Occipital lobe (tissue), 3 donors: ENCODE measurements at places on chromosomes 6 and 20.

- DNase-seq, result no peak
Measured at GRCh38 chr6:107666084-107666980, 157.8 kb downstream of the SCML4 start.

DNA sequence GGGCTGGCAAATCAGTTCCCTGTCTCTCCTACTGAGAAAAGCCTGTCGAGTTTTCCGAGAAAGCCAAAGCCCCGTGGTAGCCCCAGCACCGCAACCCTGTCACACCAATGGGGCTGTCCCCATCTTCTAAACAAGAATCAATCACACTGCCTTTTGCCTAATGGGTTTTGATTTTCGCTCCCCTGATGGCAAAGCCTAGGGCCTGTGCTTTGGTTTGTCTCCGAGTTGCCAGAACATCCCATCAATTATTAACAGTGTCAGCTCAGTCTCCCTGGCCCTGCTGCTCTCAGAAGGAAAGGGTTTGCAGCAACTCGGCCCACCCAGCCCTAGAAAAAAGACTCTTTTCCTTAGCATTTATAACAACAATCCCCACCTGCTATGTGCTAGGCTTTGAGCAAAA, 4.2 kb downstream of the KCNB1 start:
- DNase-seq, result no peak

DNA sequence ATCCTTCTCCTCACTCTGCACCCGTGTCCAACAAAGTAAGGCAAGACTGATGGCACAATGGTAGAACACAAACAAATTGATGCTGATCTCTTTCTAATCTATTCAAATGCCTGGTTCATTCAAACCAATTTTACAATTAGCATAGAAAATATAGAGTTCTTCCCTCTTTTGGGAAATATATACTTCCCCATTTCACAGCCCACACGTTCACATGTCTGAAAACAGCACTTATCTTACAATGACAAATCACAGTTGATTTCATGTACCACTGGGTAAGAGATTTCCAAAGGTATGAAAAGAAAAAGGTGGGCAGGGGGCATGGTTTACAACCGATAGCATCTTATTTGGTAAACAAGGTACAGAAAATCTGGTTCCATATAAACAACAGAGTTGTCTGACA, 137.6 kb downstream of the RNGTT start:
- no peak for DNase-seq

DNA sequence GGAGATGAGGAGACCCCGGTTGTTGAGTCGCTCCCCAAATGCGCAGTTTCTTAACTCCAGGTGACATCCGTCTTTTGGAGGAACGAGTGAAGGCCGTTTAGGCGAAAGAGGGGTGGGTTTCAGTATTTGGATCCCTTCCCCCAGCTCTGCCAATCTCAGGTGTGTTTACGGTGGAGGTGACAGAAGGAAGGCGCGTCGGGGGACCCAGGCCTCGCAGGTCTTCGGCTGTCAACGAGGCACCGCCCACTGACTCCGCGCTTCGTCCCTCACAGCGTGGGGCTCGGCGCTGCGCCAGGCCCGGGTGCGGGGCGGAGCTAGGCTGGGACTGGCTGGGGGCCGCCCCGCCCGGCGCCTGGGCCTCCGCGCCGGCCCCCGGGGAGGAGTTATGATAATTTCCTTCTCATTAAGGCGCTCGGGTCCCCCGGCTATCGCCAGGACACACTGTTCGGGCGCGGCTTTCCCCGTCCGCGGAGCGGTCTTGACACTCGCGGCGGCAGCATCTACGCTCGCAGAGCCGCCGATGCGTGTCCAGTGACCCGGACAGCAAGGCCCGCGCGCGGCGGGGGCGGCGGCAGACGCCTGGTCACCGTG, at the start of gene TFAP2C:
Gene TFAP2C, plus strand, starts transcription at position 434 of the 591 bp plus-strand sequence. CDS start 239 bp downstream, outside the sequence.
- DNase-seq, result no peak

DNA sequence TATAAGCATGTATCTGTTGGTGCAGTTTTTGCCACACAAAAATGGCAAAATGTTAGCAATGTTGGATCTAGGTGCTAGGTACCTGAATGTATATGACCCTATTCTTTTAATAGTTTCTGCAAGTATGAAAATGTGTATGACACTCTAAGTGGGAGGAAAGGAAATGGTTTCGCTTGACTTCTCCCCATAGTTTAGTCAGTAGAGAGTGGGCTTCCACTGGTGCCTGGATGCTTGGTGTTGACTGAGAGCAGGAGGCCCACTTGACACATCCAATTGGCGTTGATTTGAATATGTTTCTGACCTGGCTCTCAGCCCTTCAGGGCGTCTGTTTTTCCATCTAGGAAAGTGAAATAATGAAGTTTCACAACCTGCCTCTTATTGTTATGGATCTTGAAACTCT, 41.8 kb upstream of the GABRR1 start:
- no peak for DNase-seq
